ENCODE measurements at places on chromosomes 7 and 10.

- no peak for DNase-seq
Observed at GRCh38 chr10:49154641-49155040, 20.8 kb upstream of the FAM170B start.

- no peak for DNase-seq
Observed at GRCh38 chr10:35442028-35442427, 105.7 kb downstream of the CCNY start.

DNA sequence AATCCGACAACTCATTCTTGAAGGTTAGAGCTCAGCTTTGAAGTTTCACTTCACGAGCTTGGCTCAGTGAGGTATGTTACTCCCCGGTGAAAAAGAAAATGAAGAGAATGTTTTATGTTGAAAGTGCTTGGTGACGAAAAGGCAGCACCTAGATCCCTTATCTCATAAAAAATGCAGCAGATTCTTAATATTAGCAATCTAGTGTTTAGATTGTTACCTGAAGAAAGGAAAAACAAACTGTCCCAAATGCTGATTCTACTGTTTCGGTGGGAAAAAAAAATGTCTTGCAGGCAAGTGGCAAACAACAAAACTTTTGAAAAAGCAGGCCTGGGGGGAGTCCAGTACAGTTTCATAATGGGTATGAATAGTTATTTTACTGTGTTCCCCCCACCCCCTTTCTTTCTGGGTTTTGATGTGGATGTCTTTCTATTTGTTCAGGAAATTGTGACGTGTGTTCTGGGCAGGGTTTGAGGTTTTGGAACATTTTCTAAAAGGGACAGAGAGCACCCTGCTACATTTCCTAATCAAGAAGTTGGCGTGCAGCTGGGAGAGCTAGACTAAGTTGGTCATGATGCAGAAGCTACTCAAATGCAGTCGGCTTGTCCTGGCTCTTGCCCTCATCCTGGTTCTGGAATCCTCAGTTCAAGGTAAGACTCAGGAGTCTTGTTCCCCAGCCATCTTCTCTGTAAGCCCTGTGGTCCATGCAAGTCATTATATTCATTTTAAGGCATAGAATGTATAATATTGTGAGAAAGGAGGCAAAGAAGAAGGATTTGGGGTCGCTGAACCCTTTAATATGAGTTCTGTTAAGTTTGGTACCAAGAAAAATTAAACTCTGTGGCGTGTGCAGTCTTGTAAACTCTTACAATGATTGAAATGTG lies at the start of gene SRGN:
Gene SRGN (plus strand): TSS at position 514 of the 881 bp plus-strand sequence. CDS start 55 bp downstream, at position 569.
- peak; percentile 55 for DNase-seq

- DNase-seq = no peak
Observed at GRCh38 chr10:81403451-81403850, 471.5 kb upstream of the NRG3 start.

GRCh38 chr7:68158686-68159295 lies 1162.2 kb downstream of the TYW1 start:
- no peak for DNase-seq
